ENCODE measurements at places on chromosomes 7 and 10. TPM values are rescaled to one million over a fixed set of nuclear protein-coding genes. Genes with fewer than 3 reads are reported as not detected.
A peak's percentile ranks its signal among the peaks of the same experiment; 100 is the strongest.

DNA sequence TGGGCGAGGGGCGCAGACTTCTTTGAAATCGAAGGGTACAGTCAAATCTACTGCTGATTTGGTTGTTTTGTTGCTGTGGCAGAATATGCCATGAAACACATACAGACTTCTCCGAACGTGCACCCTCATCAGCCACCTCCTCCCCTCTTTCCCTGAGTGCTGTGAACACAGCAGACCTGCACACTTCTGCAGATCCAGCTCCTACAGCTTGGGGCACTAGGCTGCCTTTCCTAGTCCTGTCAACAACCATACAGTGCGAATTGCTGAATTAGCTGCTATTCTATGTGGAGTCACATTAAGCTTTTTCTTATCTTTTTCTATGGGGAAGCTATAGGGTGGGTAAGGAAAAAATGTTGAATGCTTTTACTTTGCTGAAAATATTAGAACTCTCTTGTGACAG lies 57.5 kb downstream of the COL17A1 start:
- no peaks in the 10 kb centered on the region for H3K4me1 ChIP-seq
- H3K27me3 ChIP-seq = no peaks in the 10 kb centered on the region
- no peak overlapping the region for H3K4me3 ChIP-seq
- no peak overlapping the region for H3K27ac ChIP-seq
- no peak for DNase-seq

DNA sequence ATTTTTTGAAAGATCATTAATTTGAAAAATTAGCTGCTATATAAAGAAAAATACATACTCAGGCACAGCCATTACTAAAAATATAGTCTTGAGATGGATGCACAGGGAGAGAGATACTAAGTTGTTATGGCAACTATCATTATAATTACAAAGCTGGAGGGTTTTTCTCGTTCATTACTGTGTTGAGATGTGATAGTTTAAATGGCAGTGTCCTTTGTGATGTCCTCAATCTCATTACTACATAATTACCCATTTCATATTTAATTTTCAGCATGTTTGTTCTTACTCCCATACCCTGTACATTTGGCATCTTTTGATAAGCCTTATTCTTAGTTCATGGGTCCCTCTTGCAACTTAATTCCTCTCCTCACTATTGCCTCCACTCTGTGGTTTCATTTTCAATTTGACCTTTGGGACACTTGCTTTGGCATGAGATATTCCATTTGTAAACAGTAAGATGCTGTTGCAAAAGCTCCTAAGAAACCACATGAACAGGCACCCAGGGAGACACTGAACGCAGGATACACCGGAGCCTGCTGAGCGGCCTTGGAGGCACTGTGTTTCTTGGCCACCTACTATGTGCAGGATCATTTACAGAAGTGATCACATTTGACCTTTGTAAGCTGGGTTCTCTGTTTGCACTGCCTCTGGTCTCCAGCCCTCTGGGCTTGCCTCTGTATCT lies 4.8 kb upstream of the CPXM2 start:
- H3K27me3 ChIP-seq = no peaks in the 10 kb centered on the region
- no peaks in the 10 kb centered on the region for H3K36me3 ChIP-seq
- no peak for DNase-seq
- H3K4me1 ChIP-seq = no peaks in the 10 kb centered on the region

NUTM2E gene
- polyA plus RNA-seq = 0.79 TPM

- H3K27me3 ChIP-seq = peaks cover 6% of the 10 kb centered on the region
- no peak for DNase-seq
- no peak overlapping the region for H3K27ac ChIP-seq
- no peak overlapping the region for H3K4me3 ChIP-seq
- H3K4me1 ChIP-seq = no peaks in the 10 kb centered on the region
Measured at GRCh38 chr7:156625580-156625979, 15.0 kb upstream of the RNF32 start.

GRCh38 chr10:103884681-103885139 lies 29.3 kb upstream of the SH3PXD2A start:
- DNase-seq = peak; percentile 46
- no peak overlapping the region for H3K27ac ChIP-seq
- no peaks in the 10 kb centered on the region for H3K4me1 ChIP-seq
- peaks cover 50% of the 10 kb centered on the region for H3K36me3 ChIP-seq

BBS9 gene
- 8.9 TPM for polyA plus RNA-seq

- no peaks in the 10 kb centered on the region for H3K36me3 ChIP-seq
- no peak overlapping the region for H3K4me3 ChIP-seq
- no peaks in the 10 kb centered on the region for H3K27me3 ChIP-seq
- DNase-seq = no peak
Measured at GRCh38 chr7:154876516-154876915, 126.4 kb downstream of the PAXIP1 start.

- no peaks in the 10 kb centered on the region for H3K36me3 ChIP-seq
- H3K27ac ChIP-seq = no peak overlapping the region
Measured at GRCh38 chr10:48288661-48289060, 14.2 kb upstream of the FRMPD2 start.

DNA sequence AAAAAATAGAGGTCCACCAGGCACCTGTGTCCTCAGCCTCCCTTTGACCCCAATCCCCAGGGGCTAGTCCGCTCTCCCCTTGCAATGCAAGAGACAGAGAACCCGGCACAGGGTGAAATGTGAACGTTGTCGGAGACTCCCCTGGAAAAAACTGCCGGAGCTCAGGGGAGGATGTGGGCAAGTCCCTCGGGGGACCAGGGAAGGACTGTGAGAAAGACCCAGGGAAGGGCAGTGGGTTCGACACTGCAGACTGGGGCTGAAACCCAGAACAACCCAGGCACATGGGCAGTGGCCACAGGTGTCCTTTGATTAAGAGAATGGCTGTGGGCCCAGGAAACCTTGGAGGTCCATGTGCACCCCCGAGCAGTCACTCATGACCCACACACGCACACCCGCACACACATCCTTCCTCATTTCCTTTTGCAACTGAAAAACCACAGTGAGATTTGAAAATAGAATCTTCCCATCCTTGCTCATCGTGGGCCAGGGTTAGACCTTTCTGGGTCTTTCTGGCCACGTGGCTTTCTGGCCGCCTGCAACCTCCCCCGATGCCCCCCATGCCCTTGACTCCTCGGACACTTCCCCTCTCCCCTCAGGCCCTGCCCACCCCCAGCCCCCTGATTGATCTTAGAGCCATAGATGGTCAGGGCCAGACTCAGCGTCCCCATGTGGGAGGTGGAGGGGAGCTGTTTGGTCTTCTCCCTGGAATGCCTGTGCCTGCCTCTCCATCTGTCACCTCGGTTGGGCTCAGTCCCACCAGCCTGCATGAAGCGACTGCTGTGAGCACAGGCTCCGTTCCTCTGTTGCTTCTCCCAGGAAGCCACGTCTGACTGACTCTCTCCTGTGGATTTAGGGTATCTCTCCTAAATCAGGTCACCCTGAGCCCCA lies 7.9 kb downstream of the LAT2 start:
- H3K36me3 ChIP-seq = peaks cover 1% of the 10 kb centered on the region
- H3K27me3 ChIP-seq = no peaks in the 10 kb centered on the region
- peak overlapping the region; percentile 64 for H3K27ac ChIP-seq
- DNase-seq = peak; percentile 81

GRCh38 chr10:69379800-69380199 lies 36.9 kb downstream of the TACR2 start:
- no peaks in the 10 kb centered on the region for H3K27me3 ChIP-seq
- no peak for DNase-seq
- no peak overlapping the region for H3K27ac ChIP-seq
- H3K4me3 ChIP-seq = no peak overlapping the region
- H3K4me1 ChIP-seq = no peaks in the 10 kb centered on the region

TMEM176A gene
- 1.1 TPM for polyA plus RNA-seq

- no peak for DNase-seq
- peak overlapping the region; percentile 36 for H3K4me3 ChIP-seq
- H3K36me3 ChIP-seq = no peaks in the 10 kb centered on the region
- H3K27me3 ChIP-seq = no peaks in the 10 kb centered on the region
- peaks cover 32% of the 10 kb centered on the region for H3K4me1 ChIP-seq
Measured at GRCh38 chr10:92142512-92142911, 148.4 kb downstream of the CPEB3 start.

DNA sequence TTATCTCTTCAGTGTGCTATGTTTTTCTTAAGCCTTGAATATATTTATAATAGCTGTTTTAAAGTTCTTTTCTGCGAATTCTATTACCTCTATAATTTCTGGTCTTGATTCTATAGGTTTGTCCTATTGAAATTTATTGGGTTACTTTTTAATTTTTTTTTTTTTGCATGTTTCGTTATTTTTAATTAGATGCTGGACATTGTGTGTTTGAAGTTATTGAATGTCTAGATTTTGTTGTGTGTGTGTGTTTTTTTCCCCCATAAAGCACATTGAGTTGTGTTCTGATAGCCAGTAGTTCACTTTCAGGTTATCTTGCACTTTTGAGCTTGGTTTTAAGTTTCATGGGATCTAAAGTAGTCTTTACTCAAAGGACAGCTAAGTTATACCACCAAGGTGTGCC lies 394.9 kb downstream of the RPS24 start:
- H3K27me3 ChIP-seq = no peaks in the 10 kb centered on the region
- no peaks in the 10 kb centered on the region for H3K4me1 ChIP-seq
- no peak overlapping the region for H3K27ac ChIP-seq
- H3K4me3 ChIP-seq = no peak overlapping the region
- no peak for DNase-seq
- H3K36me3 ChIP-seq = no peaks in the 10 kb centered on the region

- no peak overlapping the region for H3K4me3 ChIP-seq
- no peak overlapping the region for H3K27ac ChIP-seq
- no peak for DNase-seq
- no peaks in the 10 kb centered on the region for H3K4me1 ChIP-seq
Measured at GRCh38 chr10:72981028-72981881, 26.6 kb upstream of the PLA2G12B start.

- H3K27ac ChIP-seq = no peak overlapping the region
- no peaks in the 10 kb centered on the region for H3K27me3 ChIP-seq
Measured at GRCh38 chr7:57414852-57415251, 35.1 kb upstream of the ZNF716 start.

DNA sequence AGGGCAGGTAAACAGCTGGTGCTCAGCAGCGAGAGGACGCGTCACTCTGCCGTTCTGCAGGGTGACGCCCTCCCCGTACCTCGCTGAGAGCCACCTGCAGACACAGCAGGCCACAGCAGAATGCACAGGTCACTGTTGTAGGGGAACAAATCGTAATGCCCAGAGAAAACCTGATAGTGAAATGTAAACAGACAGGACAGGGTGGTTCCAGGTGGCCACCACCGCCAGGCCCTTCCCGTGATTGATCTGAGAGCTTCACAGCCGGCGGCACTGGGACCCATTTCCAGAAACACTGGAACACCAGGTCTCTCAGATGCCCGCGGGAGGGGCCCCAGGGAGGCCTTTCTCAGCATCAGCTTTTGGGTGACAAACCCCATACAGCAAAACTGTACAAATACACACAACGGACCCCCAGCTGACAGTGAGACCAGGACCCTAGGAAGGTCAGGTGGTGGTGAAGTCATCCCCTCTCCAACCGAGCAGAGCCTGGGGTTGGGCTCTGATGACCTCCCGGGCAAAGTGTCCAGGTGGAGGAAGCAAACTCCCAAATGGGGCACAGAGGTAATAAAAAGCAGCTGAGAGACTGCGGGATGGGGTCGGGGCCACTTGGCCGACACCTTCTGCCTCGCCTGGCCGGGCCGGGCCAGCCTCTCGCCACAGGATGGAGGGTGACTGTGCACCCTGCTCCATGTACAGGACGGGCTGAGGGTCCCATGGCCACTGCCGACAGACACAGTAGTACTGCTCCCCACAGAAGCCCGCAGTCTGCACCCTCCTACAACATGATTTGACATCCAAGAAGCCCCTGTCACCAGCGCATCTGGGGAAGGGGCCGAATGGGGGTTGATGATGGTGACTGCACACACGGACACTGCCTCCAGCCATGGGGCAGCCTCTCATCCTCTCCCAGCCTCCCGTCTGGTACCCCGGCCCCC lies 4.6 kb downstream of the BHLHA15 start:
- H3K27ac ChIP-seq = no peak overlapping the region
- peaks cover 35% of the 10 kb centered on the region for H3K4me1 ChIP-seq
- DNase-seq = no peak

- H3K27ac ChIP-seq = no peak overlapping the region
- no peaks in the 10 kb centered on the region for H3K4me1 ChIP-seq
- no peak overlapping the region for H3K4me3 ChIP-seq
- no peaks in the 10 kb centered on the region for H3K27me3 ChIP-seq
- no peaks in the 10 kb centered on the region for H3K36me3 ChIP-seq
Measured at GRCh38 chr7:3892157-3892556, 591.1 kb downstream of the SDK1 start.

SYCE1 gene
- 0.42 TPM for polyA plus RNA-seq

DNA sequence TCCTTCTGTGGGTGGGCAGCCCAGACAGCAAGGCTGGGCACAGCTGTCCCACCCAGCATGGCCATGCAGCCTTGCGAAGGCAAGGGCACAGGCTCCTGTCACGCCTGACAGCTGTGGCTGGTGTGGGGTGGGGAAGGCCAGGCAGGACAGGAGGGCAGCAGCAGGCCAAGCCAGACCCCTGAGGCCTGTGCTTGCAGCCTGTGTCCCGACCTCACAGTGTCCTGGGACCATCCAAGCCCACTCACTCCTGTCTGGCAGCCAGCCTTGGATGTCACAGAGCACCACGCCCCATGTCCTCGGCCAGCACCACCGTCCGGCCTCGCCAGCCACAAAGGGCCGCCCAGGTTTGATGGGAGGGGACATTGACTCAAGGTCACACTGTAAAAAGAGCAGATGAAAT lies 85.5 kb upstream of the LRRC4 start:
- DNase-seq = no peak
- H3K4me1 ChIP-seq = peaks cover 30% of the 10 kb centered on the region
- H3K36me3 ChIP-seq = no peaks in the 10 kb centered on the region
- no peaks in the 10 kb centered on the region for H3K27me3 ChIP-seq
- no peak overlapping the region for H3K27ac ChIP-seq

DNA sequence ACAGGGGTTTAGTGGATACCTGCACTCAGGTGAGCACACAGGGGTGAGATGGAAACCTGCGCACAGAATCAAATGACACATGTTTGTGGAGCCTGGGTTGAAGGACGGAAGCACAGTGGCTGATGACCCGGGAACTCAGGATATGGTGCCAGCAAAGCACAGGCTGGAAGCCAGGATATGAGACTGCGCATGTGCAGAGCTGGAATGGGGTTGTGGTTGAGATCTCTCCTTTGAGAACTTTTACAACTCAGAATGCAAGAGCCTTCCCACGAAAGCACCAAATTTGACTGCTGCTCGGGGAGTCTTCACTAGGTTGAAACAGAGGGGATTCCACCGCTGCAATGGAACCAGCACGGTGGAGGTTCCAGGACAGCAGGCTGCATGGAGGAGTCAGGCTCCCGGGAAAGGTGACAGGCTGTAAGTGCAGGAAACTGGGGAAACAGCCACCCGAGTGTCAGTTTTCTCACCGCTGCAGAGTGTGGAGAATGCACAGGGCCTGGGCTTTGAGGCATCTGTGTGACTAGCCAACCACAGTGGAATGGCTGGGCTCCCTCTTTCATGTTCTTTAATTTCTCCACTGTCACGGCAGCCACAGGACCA lies 133.4 kb upstream of the TCERG1L start:
- no peak overlapping the region for H3K27ac ChIP-seq
- H3K4me1 ChIP-seq = no peaks in the 10 kb centered on the region
- H3K36me3 ChIP-seq = no peaks in the 10 kb centered on the region
- H3K4me3 ChIP-seq = no peak overlapping the region
- no peaks in the 10 kb centered on the region for H3K27me3 ChIP-seq

GRCh38 chr7:13532028-13532753 lies 457.3 kb downstream of the ETV1 start:
- H3K4me1 ChIP-seq = no peaks in the 10 kb centered on the region
- H3K4me3 ChIP-seq = no peak overlapping the region
- H3K27me3 ChIP-seq = no peaks in the 10 kb centered on the region
- DNase-seq = no peak
- H3K36me3 ChIP-seq = no peaks in the 10 kb centered on the region

Data from B cell (primary cell).